Stimulated activated CD8-positive, alpha-beta memory T cell treated with anti-CD3 and anti-CD28 coated beads, Interleukin-4, amount 100 ng/mL, for 1 hour (primary cell): ENCODE measurements at places on chromosomes 3 and 15.

- DNase-seq, result no peak
These were observed 474 bp upstream of the FEZF2 start for GRCh38 chr3:62373714-62374333.

- no peak for DNase-seq
These were observed 38.2 kb downstream of the MAGI1 start for GRCh38 chr3:66000506-66000905.

DNA sequence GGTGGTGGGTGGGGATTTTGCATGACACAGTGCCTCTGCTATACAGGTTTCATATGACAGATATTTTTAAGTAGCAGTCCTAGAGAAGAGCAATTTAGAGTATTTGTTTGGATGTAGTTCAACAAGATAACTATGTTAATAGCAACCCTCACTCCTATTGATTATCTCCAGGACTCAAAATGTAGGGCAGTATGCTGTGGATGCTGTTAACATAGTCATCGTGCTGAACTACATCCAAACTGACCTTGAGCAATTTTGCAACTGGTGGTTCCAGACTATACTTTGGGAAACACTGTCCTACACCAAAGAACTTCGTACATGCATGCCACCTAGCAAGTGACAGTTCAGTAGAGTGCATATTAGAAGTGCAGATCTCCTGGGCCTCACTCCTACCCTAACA lies 117.6 kb downstream of the IL5RA start:
- DNase-seq, result no peak

- no peak for DNase-seq
These were observed 26.2 kb downstream of the PIK3CA start for GRCh38 chr3:179174316-179174715.

- DNase-seq, result no peak
These were observed 137.9 kb downstream of the XXYLT1 start for GRCh38 chr3:195133013-195133412.

GRCh38 chr3:13513913-13514517 lies 33.9 kb downstream of the HDAC11 start:
- DNase-seq, result no peak

DNA sequence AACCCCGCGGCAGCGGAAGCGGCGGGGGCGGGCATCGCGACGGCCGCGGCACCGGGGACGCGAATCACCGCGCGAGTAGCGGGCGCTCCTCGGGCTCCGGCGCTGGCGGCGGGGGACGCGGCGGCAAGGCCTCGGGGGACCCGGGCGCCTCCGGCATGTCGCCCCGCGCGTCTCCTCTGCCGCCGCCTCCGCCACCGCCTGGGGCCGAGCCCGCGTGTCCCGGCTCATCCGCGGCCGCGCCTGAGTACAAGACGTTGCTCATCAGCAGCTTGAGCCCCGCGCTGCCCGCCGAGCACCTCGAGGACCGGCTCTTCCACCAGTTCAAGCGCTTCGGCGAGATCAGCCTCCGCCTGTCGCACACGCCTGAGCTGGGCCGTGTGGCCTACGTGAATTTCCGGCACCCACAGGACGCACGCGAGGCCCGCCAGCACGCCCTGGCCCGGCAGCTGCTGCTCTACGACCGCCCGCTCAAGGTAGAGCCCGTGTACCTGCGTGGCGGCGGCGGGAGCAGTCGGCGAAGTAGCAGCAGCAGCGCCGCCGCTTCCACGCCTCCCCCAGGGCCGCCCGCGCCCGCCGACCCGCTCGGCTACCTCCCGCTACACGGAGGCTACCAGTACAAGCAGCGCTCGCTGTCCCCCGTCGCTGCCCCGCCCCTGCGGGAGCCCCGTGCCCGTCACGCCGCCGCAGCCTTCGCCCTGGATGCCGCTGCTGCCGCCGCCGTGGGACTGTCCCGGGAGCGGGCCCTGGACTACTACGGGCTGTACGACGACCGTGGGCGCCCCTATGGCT lies 675 bp downstream of the RBM15B start:
- DNase-seq, result no peak

DNA sequence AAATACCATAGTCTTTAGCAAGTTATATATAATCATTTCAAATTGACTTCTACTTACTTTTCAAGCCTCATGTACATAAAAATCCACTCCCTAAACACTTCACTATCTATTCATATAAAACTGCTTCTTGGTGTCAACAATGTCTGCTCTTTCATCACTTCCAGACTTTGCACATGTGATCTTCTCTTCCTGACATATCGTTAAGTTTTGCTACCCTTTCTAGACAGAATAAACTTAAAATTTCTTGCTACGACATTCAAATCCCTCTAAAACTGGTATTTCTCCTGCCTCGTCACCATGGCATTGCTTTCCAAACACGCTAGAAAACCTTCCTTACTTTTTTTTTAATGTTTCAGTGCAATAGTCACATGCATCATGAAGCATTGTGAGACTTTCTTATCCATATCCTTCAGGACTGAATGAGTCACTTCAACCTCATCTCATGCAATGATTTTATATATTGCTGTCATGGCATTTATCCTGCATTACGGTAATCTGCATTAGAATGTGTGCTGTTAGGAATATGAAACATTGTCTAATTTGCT lies 122.8 kb downstream of the GMNC start:
- no peak for DNase-seq

- no peak for DNase-seq
These were observed 5.0 kb downstream of the SLC22A13 start for GRCh38 chr3:38270606-38271005.

DNA sequence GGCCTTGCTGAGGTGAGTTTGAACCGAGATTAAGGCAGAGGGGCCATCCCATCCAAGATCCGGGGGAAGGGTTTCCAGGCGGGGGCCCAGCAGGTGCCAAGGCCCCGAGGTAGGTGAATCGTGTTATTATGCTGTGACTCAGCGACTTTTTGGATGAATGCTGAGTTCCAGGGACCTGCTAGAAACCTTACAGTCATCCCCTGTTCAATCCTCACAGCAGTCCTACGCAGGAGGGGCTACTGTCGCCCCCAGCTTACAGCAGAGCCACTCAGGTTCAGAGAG lies 40.9 kb downstream of the DNAJB8 start:
- DNase-seq, result no peak

DNA sequence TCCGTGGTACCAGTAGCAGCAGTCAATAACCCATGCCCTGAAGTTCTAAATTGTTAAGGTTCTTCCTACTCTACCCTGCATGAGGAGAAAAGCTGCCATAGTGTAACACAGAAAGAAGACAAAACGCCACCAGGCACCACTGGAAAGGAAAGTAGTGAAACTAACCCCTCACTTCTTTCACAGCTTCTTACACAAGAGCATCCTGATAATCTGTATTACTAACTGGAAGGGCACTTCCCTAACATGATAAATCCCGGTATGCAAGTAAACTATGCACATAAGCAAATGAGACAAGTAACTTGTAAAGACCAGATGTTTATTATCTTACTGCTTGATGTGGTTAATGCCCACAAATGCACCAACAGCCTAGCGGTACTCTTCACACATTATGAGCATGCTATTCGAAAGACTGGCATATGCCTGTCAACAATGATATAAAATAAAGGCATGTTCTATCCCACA lies 141.3 kb downstream of the ADAM10 start:
- DNase-seq, result no peak

GRCh38 chr3:55596212-55596611 lies 109.1 kb upstream of the WNT5A start:
- no peak for DNase-seq

DNA sequence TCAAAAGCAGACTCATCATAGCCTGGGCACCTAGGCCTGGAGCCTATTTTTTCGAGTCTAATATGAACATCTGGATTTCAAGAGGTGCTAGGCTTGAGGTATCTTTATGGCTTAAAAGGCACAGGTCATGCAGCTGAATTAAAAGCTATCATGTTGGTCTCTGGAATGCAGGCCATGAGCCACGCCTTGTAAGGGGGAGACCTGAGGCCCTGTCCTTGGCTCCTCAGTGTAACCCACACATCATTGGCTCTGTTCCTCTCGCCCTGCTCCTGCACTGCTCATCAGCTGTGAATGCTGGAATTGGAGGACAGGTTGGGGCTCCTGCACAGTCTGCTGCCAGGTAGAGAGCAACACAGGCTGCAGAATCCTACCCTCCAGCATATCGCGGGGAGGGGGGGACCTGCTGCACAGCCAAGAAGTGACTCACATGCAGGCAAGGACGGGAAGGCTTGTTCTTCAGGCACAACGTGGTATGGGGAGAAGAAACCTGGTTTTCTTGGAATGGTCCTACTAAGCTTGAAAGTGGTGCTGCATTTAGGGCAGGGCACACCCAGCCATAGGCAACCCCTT lies 146.0 kb downstream of the CHST2 start:
- DNase-seq, result no peak

GRCh38 chr3:11037241-11037873 lies 44.8 kb downstream of the SLC6A1 start:
- DNase-seq, result no peak

DNA sequence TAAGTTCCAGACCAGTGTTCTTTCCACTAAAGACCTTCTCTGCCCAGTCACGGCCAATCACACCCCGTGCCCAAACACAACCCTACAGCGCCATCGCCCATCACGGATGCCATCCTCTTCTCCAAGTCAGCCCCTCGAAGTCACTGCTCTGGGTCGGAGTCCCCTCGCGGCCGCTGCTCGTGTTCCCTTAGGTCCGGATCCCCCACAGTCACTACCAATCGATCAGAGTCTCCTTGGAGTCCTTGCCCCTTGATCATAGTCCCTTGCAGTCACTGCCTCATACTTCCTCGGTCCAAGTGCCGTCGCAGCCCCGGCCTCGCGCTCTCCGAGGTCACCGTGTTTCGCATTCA lies 461 bp downstream of the PCYT1A start:
- DNase-seq, result peak; percentile 3

- DNase-seq, result no peak
These were observed 242.3 kb downstream of the MECOM start for GRCh38 chr3:169421182-169421581.

DNA sequence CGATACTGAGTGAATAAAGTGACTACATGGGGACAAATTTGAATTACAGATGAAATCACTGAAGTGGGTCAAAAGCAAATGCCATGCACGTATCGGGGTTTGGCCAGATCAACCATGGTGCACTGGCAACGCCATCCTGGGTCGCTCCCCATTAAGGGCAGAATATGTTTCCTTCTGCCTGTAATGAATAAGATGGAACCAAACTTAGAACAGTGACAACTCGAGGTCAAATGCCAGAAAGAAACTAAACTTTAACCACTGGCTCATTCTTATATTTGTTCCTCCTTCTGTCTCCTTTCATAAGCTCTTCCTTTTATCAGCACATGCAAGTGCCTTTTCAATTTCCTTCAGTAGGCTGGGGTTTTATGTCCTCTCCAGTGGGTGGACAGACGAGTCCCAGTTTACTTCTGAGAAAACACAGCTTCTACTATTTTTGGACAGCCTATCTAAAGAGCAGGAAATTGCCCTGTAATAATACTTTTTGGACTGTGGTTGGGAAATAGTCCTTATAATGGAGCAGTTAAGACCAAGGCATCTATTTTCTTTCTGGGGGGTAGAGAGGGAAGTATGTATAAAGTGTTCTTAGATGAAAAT lies 61.4 kb downstream of the WHAMM start:
- DNase-seq, result no peak

DNA sequence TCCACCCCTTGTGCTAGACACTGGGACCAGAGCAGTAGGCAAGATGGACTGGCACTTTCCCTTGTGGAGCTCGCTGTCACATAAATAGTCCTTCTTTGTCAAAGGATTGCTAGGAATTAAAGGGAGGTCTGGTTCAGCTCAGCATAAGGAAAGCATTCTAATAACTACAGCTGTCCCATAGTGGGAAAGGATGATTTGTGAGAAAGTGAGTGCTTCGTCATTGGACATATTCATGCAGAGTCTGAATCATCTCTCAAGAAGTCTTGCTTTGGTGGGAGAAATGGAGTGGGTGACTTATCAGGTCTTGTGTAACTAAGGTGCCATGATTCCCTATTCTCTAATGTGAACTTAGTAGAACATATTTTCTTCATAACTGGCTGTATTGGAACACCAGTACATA lies 14.7 kb downstream of the PPARG start:
- DNase-seq, result no peak

DNA sequence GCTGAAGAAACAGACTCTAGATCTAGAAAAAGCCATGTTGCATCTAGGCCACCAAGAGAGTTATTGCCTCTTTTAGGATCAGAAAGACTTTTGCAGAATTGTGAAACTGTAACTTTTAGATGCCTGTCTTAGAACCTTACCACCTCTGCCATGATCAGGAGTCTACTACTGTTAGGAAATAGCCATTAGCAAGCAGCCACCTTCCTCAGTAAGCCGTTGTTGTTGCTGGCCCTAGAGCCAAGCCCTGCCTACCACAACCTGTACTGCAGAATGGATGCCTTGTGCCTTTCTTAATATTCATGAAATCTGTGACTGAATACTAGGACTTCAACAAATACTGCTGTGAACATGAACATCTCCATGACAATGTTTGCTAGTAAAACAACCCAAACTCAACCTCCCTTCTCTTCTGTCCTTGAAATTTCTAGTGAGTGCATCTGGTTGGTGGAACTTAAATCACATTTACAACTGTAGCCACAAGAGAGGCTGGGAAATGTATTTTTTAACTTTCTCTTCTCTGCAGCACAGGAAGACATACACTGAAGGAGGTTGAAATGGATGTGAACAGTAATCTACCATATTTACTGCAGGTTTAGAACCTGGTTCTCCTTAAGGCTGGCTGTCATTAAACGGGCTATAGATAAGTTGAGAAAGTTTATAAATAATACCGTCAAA lies 20.7 kb downstream of the RASA2 start:
- no peak for DNase-seq

DNA sequence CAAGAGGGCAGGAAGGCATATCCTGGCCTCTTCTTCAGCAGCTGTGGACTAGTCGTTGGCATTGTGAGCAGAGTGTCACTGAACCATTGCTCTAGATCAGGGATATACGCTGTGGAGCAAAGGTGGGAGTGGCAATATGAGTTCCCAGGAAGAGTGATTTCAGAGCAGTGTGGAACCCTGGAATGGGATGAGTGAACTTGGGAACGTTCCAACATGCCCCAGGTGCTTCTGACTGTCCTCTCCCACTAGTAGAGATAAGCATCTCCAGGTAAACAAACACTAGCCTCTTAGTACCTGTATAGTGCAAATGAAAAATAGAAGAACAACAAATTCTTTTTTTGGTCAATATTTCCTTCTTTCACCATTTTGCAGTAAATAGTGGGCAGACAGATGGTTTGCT lies 123.6 kb upstream of the VEPH1 start:
- no peak for DNase-seq

DNA sequence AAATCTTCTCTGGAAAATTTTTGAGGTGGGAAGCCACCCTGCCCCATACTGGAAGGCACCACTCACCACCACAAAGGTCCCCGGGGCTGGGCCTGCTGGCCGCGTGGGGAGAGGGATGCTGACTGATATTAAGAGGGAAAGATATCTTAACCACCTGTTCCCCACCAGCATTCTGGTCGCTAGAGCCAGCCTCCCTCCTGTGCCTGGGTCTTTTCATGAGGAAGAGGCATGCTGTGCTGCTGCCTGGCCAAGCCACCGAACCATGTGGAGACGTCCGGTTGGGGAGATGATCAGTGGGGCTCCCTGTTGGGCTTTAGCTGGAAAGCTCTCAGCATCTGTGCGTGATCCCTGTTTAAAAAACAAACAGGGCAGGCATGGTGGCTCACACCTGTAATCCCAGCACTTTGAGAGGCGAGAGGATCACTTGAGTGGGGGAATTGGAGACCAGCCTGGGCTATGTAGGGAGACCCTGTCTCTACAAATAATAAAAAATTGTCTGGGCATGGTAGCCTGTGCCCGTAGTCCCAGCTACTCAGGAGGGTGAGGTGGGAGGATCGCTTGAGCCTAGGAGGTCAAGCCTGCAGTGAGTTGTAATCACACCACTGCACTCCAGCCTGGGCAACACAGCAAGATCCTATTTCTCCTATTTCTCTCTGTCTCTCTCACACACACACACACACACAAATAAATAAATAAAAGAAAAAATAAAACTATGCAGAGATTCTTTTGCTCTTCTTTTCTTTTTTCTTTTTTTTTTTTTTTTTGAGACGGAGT lies 1.0 kb downstream of the KLHL18 start:
- DNase-seq, result no peak
